Stimulated activated memory B cell treated with anti-CD40 and anti-IgM and Interleukin-4, amounts not matched to agents 10 μg/mL and 1 μg/mL and 100 μg/mL, for 72 hours (primary cell): ENCODE measurements at places on chromosomes 1 and 21.

DNA sequence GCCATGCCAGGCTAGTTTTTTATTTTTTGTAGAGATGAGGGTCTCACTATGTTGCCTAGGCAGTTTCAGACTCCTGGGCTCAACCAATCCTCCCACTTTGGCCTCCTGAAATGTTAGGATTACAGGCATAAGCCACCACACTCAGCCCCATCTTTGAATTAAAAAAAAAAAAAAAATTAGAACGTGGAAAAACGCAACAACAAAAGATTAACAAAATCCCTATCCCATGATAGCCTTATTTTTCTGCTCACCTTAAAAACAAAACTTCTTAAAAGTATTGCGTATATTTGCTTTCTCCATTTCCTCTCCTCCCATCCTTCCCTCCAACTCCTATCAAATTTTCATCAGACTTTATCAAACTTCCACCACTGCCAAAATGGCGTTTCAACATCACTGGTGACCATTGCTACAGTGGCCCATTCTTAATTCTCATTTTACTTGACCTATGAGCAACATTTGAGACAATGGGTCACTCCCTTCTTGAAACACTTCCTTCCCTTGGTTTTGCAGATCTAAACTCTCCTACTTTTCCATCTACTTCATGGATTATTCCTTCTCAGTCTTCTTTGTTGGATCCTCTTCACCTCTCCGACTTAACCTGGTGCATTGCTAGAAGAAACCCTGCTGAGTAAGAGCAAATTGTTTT, 579 bp upstream of the ZNF684 start:
- H3K27ac ChIP-seq = peak overlapping the region; percentile 84
- H3K4me1 ChIP-seq = peaks cover 27% of the 10 kb centered on the region
- H3K4me3 ChIP-seq = peak overlapping the region; percentile 95
- peaks cover 6% of the 10 kb centered on the region for H3K27me3 ChIP-seq
- H3K36me3 ChIP-seq = peaks cover 7% of the 10 kb centered on the region

GRCh38 chr1:241715435-241715834, 63.4 kb downstream of the WDR64 start:
- no peak for ATAC-seq
- H3K36me3 ChIP-seq = no peaks in the 10 kb centered on the region
- H3K4me1 ChIP-seq = peaks cover 7% of the 10 kb centered on the region
- H3K27ac ChIP-seq = no peak overlapping the region

DNA sequence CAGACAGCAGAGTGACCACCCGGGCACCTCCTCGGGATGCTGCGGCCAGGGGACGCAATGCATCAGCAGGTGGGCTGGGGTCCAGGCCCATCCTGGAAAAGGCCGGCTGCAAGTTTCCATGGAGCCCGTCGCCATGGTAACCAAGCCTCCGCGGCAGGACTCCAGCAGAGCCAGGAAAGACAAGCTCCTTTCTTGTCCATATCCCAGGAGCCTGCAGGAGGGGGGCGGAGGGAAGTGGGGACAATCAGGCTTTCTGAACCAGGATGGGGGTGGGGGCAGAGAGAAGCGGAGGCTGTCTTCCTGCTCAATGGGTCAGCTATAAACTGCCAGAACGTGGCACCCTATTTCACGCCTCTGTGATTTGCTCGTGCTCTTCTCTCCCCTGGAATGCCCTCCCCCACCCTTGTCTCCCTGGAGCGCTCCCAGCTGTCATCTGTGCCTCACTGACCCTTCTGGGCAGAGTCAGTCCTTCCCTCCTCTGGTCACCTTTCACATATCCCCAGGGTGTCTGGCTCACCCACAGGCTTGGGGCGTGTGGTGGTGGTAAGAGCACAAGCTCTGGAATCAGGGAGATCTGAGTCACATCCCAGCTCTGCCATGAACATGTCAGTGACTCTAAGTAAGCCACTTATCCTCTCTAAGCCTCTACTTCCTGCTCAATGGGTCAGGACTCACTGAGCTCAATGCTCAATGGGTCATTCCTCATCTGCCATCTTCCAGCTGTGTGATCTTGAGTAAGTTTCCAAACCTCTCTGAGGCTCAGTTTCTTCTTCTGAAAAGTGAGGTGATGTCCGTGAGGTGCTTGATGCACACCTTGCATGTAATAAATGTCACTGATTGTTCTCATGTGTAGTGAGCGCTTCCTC, 58.9 kb upstream of the LAPTM5 start:
- no peak overlapping the region for H3K27ac ChIP-seq
- peaks cover 8% of the 10 kb centered on the region for H3K27me3 ChIP-seq
- no peak overlapping the region for H3K4me3 ChIP-seq
- no peaks in the 10 kb centered on the region for H3K36me3 ChIP-seq
- ATAC-seq = no peak

- no peaks in the 10 kb centered on the region for H3K36me3 ChIP-seq
- H3K4me3 ChIP-seq = no peak overlapping the region
- no peak overlapping the region for H3K27ac ChIP-seq
- no peak for ATAC-seq
These were observed 36.6 kb upstream of the SLC44A3 start for GRCh38 chr1:94783342-94784189.
